GM20000 (cell line): ENCODE measurements at places on chromosomes 2 and 18.

- no peak for DNase-seq
Observed at GRCh38 chr18:9067823-9068222, 34.7 kb upstream of the NDUFV2 start.

GRCh38 chr18:14914771-14915170 is 166.8 kb downstream of the ANKRD30B start:
- DNase-seq: peak; percentile 0

DNA sequence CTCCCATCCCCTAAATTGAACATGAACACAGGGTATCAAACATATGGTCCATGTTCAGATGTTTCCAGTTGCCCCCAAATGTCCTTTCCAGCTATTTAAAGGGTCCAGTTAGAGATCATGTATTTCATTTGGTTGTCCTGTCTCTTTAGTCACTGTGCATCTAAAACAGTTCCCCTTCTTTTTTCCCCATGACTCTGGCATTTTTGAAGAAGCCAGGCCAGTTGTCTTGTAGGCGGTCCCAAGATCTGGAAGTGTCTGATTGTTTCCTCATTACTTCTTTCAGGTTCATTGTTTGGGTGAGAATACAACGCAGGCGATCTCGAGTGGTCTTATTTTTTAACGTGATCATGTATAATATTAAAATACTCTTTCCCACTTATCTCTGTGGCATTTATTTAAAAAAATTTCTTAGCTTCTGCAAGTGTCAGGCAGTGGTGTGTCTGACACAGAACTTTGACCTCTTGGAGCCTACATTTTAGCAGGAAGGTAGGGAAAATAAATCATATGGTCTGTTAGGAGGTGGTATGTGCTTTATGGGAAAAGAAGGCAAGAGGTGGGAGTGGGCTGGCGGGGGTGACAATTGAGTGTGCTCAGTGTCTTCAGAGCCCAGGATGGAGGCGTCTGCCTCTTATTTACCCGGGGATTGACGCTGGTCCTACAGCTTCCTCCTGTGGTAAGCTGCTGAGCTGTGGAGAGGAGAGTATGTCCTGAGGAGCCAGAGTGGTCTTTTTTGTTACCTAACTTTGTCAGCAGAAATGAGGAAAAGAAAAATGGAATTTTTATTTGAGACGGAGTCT is 8.1 kb downstream of the RAB31 start:
- DNase-seq: no peak

- DNase-seq: no peak
Observed at GRCh38 chr2:120605231-120605935, 130.3 kb upstream of the GLI2 start.

DNA sequence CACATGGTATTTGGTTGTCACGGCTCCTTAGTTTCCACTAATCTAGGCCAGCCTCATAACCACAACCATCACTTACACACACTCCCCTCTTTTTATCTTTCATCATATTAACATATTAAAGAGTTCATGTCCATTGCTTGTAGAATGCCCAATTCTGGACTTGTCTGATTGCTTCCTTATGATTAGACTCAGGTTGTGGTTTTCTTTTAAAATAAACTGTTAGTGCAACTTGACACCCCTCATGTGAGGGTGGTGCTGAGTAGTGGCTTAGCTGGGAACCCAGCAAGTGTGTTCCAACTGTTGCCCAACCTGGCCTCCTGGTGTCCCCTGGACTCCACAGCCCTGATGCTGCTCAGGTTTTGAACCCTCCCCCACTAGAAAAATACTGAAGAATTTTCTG is 20.1 kb upstream of the CD207 start:
- DNase-seq: no peak

DNA sequence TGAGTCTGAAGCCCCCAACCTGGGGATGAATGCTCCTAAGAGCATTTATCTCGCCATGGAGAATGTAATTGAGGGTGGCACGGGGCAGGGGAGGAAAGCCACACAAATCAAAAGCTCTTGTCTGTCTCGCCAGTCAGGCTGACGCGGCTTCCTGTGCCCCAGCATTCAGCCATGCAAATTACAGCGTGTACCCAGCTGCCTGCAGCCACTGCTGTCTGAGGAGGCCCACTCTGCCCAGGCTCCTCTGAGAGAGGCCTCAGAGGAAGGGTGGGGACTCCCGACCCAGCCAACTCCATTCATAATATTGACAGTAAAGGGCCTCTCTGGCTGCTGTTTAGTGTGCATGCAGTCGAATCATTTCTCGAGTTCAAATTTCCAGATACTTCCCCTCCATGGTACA is 22.0 kb downstream of the SMAD7 start:
- DNase-seq: peak; percentile 62

- no peak for DNase-seq
Observed at GRCh38 chr2:69454976-69455375, 17.7 kb upstream of the NFU1 start.

GRCh38 chr2:206085742-206086445 is at the start of gene INO80D:
Gene INO80D (minus strand): TSS chr2:206086174. CDS start chr2:206063016, 23,158 bp downstream.
- DNase-seq: peak; percentile 86

DNA sequence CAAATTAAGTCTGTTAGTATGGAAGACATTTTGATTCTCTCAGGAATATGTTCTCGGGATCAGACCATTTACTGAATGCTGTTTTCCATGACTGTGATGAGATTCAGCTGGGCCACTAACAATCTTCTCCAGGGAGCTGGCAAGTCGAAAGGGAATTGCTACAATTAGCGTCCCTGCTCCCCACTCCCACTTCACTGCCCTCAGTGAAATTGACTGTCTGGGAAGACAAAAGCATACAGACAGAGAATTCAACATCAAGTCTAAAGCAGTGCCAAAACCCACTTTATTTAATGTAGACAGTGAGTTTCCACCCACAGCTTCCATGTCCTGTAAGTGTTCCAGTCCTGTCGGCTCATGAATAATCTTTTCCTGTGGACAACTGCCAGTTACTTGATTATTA is 34.0 kb upstream of the COL3A1 start:
- no peak for DNase-seq

DNA sequence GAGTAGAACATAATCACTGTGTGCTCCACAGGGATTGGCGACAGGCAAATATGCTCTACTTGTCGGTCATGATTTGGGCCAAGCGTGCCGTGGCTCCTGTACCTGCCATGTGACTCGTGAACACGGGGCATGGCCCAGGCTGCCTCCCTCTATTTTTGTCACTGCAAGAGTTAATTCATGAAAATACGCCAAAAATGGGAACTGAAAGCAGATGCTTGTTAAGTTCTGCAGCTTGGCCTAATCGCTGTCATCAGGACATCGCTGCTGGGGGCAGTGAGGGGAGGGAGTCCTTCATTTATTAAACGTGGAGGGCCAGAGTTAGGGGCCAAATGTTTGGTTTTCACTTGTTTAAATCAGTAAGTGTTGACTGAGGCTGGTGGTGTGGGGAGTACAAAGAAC is 177.8 kb downstream of the BCL2 start:
- peak; percentile 77 for DNase-seq
